ENCODE measurements at places on chromosomes 1 and 21.

DNA sequence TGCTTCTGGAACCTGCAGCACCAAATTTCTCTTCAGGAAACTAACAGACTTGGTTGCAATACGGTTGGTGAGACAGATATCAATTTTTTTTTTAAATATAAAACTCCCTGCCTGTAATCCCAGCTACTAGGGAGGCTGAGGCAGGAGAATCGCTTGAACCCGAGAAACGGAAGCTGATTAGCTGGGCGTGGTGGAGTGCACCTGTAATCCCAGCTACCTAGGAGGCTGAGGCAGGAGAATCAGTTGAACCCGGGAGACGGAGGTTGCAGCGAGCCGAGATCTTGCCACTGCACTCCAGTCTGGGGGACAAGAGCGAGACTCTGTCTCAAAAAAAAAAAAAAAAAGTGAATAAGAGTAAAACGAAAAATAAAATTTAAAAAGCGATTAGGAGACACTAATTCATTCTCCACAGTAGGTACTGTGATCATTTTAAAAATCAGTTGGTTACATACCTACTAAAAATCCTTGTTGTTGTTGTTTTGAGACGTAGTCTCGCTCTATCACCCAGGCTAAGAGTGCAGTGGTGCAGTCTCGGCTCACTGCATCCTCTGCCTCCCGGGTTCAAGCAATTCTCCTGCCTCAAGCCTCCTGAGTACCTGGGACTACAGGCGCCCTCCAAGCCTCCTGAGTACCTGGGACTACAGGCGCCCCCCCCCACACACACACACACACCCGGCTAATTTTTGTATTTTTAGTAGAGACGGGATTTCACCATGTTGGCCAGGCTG, 796 bp upstream of the RBM8A start:
- no peak for DNase-seq

DNA sequence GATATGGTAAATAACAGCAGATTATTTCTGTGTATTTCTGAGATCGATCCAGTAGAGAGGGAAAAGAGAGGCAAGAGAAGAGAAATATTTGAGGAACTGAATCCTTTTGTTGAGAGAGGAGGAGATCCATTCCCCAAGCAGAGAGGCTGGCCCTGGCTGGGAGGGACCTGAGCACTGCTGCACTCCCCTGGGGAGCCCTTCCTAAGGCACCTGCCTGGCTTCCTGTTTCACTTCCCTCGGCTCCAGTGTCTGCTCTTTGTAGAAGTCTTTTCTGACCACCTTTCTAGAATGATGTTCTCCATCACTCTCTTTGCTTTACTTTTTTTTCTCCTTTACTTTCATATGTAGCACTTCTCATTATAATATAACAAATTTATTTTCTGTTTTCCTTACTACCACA, 42.3 kb upstream of the SLC6A9 start:
- DNase-seq = no peak

DNA sequence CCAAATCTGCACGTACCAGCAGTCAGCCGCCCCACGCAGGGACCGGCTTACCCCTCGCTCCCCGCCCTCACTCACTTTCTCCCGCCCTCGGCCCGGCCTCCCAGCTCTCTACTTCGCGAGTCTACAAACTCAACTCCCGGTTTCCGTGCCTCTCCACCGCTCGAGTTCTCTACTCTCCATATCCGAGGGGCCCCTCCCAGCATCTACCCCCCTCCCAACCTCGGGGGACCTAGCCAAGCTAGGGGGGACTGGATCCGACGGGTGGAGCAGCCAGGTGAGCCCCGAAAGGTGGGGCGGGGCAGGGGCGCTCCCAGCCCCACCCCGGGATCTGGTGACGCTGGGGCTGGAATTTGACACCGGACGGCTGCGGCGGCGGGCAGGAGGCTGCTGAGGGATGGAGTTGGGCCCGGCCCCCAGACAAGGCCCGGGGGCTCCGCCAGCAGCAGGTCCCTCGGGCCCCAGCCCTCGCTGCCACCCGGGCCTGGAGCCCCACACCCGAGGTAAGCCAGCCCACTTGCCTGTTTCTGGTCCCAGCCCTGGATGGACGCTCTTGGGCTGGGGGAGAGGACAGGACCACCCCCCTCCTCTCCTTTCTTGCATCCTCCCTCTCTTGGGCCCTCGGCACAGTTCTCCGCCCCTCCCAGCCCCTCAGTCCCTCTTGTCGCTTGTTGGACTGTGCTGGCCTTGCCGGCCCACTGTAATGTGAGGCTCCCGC, at the start of gene ARTN:
Gene ARTN (plus strand): TSS at position 416 of the 715 bp plus-strand sequence. CDS start 1,856 bp downstream, outside the sequence.
- no peak for DNase-seq

DNA sequence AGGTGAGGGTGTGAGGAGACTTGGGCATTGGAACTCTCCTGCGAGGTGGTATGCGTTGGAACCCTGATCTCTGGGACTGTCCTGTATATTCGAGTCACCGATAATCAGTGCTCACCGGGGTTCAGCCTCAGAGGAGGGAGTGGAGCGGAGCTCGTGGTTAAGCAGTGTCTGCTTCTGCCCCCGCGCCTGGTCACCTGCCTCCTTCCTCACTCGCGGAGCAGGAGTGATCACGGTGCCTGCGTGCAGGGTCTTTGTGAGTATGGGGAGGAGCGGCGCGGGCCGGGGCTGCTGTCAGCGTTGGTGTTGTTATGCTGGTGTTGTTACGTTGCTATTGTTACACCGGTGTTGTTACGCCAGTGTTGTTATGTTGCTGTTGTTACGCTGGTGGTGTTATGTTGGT, 23.3 kb downstream of the H6PD start:
- no peak for DNase-seq

GRCh38 chr1:239125893-239126292, 260.5 kb upstream of the CHRM3 start:
- no peak for DNase-seq

DNA sequence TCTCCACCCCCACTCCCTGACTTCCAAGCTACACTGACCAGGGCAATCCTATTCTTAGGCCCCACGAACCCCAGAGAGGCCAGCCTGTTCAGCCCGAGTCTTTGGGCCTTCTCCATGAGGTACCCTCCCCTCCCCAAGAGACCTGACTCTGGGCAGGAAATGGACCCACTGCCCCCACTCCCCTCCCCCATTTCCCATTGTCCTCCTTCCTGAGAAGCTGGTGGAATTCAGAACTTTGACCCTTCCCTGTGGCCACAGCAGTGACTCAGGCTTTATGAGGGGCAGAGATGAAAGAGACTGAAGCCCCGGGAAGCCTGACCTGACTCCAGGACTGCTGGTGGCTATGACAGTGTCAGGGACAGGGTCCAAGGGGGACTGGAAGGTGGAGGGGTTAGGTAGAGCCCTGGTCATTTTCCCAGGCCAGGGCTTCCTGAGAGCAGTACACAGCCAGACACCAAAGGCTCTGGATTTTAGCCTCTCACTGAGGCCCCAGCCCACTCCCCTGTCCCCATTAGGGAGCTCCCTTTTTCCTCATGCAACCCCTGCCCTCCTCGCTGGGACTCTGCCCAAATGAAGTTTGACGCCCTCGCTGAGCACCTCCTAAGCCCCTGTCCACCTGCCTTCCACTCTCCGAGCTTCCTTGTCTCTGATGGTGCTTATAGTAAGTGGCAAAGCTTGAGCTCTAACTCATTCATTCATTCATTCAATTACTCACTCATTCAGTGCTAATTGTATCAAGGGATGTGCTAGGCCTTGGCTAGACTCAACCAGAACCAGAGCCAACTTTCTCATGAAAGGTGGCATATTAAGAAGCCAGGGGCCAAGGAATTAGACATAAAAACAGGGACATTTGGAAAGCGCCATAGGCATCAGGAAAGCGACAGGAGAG, 3.0 kb downstream of the CRYBG2 start:
- DNase-seq = no peak

DNA sequence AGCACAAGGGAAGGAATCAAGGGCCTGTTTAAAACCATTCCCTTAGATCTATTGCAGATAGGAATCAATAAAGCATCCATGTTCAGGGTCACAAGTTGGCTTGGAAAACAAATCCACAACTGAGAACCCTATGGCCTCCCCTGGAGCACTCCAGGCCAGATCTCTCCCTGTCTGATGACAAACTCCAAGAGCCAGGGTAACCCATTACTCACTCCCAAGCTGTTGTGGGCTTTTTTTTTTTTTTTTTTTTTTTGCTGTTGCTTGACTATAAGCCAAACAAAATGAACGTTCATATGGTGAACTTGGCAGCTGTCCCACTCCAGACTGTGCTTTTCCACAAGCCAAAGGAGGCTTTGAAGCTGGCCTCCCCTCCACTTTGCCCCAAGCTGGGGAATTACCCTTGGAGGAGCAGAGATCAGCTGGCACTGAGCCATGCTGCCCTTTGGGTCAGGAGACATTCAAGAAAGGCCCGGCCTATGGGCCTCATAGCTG, 35.7 kb upstream of the VAV3 start:
- no peak for DNase-seq

DNA sequence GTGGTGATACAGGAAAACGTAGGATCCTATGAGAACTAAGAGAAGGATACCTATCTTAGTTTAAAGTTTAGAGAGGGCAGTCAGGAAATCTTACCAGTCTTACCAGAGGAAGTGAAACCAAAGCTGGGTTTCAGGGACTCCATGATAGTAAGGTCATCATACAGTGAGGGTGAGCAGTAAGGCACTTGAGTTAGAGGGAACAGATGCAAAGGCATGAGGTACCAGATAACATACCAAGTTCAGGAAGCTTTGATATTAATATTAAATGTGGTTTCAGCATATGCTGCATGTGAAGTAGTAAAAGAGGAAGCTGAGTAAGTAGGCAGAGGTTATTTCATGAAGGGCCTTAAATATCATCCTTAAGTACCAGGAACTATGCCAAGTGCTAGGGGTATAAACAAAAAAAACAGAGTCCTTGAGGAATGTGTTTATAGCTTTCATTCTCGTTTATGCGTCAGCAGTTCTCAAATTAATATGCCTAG, 16.9 kb downstream of the ATG4C start:
- no peak for DNase-seq

DNA sequence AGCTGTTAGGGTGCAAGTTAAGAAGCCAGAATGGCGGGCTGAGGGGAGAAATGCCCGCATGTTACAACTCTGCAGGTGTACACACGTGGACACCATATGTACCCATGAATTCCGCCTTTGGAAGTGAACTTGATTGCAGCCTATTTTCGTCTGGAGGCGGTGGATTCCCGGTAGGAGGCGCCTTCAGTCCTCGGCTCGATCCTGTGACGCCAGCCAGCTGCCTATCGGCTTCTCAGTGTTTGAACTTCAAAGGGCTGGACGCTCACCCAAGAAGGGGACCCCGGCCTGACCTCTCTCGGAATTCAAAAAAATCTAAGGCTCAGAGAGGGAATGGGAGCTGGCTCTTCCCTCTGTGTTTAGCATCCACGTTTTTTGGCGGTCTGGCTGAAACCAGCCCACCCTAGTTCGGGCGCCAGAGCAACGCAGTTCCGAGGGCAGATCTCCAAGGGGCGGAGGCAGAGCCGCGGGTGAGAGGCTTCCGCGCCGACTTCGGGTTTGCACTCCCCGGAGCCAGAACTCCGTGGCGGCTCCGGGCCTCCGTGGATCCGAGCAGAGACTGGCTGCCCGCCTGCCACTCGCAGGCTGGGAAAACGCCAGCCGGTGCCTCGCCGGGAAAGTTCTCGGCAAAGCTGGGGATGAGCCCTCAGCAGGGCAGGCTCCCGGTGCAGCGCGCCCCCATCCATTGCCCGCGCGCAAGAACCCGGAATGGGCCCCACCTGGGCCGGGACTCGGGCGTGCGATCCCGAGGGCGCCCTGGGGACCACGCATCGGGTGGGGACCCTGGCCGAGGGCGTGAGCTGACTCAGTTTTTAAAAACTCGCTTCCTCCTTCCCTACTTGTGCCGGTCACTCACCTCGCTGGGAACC, 996 bp upstream of the TMEM51 start:
- DNase-seq = no peak

DNA sequence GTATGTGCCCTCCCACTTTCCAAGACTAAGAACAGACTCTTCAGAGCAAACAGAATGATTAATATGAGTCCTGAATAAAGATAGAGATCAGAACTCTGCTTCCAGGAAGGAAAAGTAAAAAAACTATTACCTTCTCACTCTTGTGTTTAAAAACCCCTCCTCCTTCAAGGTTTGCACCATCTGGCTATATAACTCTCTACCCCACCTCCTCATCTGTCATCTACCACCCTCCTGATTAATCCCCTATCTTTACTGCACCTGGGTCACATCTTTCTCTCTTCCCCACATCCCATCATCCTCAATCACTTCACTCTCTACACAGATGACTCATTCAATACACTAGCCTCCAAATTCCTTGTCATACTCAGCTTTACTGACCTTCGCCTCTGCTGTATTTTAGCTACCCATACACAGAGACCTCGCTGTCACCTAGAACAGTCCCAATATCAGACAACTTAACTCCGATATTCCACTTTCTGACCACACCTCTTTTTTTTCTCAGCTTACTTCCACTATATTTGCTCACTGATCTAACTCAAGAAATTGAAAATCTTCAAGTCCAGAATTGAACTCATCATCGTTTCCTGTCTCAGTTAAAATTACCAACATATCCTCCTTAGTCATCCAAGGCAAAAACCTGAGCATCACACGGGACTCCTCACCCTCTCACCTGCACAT, 3.7 kb downstream of the SCMH1 start:
- DNase-seq = no peak

GRCh38 chr1:233945573-233945972, 41.1 kb downstream of the SLC35F3 start:
- DNase-seq = no peak

DNA sequence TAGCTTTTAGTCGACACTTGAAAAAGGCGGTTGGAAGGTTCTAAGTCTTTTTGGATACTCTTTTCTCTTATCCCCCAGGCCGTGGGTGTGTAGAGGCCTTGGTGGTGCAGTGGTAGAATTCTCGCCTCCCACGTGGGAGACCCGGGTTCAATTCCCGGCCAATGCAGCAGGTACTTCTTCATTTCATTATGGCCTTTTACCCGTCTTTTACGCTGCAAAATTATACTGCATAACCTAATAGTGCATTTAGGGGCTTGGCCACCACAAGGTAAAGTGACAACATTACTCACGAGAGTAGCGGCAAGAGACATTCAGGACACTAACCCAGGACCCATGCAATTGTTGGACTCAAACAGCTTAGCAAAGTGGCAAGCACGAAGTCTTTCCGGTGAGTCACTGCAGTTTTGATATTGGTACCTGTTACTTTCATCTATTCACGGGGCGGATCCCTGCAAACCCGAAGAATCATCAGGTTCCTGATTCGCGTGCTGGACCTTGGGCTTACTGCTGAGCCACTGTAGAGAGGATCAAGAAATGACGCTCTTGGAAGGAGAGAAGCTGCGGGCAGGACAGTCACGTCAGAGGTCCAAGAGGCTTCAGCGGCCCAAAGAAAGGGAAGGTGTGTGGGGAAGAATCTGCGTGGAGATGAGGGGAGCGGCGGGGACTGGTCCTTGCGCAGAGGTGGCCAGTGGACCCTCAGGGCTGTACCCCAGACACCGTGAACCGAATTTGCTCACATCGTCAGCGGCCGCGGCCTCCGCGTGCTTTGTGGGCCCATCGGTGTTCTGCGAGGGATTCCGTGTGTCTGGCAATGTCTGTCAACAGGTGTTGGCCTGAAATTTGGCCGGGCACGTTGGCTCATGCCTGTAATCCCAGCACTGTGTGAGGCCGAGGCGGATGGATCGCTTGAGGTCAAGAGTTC, 12.9 kb upstream of the RNU1-4 start:
- peak; percentile 10 for DNase-seq

Measured in stimulated activated CD4-positive, alpha-beta T cell treated with anti-CD3 and anti-CD28 coated beads, Interleukin-1b, Interleukin-23, amount 100 ng/mL, for 1 hour (primary cell).